ENCODE measurements at places on chromosomes 7 and 10. TPM values are rescaled to one million over a fixed set of nuclear protein-coding genes. Genes with fewer than 3 reads are reported as not detected.

DNA sequence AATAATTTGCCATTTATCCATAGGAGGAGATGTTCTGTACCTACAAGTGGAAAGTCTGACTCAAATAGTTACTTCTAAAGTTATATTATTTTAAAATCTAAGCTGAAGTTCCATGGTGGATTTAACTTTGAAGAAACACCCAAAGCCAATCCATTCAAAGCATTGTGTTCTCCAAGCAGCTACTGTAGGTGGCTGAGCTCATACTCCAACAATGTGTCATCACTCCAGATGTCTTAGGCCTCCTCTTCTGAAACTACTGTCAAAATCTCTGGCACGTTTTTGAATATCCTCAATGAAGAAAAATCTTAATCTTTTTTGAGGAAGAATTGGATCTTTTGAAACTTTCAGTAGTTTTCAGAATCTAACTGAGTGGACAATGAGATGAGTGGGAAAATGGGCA, 169.1 kb downstream of the PTEN start:
- DNase-seq, result no peak
- H3K27me3 ChIP-seq, result no peaks in the 10 kb centered on the region
- H3K27ac ChIP-seq, result no peak overlapping the region
- H3K4me1 ChIP-seq, result no peaks in the 10 kb centered on the region

DNA sequence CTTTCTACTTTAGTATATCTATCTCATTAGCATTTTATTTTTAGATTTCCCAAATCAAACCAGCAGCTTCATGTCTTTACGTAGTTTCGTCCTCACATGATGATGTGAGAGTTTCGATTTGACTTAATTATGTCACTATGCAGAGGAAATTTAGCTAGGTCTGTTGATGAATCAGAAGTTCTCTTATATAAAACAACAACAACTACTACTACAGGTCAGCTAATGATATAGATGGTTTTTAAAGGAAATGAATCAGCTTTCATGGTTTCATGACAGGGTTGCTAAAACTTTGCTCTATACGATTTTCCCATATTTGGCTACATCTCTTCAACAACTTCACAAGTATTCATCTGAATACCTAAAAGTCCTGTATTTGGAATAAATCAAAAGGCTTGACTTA, 28.6 kb downstream of the JAZF1 start:
- no peaks in the 10 kb centered on the region for H3K4me1 ChIP-seq
- no peak overlapping the region for H3K4me3 ChIP-seq
- no peaks in the 10 kb centered on the region for H3K27me3 ChIP-seq
- no peak overlapping the region for H3K27ac ChIP-seq
- DNase-seq, result no peak

Gene ANKRD1
- total RNA-seq, result 25.6 TPM

DNA sequence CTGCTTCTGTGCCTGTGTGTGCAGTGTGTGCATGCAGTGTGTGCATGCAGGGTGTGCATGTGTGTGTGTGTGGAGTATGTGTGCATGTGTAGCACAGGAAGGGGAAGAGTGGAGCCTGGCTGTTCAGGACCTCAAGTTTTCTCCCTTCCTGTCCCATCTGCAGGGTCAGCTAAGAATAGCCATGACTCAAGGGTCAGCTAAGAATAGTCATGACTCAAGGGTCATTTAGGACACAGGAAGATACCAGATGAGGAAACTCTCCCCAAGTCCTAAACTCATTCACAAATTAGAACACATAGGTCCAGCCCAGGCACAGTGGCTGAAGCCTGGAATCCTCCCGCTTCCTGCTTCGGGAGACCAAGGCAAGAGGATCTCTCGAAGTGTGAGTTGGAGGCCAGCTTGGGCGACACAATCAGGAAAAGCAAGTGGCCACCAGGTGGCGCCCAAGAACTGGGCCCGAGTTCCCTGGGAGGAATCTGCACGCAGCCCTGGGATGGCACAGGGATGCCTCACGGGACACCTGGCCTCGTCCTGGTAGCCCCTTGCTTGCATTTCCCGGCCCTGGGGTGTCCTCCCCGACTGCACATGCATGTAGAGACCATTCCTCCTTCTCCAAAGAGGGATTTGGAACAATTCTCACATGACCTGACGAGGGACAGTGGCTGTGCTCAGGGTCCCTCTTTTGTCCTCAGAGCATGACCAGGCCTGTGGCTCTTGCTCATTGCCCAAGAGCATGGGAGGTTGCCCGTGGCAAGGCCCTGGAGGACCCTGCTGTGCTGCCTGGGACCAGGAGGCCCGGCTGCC, 21.4 kb upstream of the VOPP1 start:
- H3K36me3 ChIP-seq, result no peaks in the 10 kb centered on the region
- peak; percentile 39 for DNase-seq
- H3K27ac ChIP-seq, result no peak overlapping the region
- H3K4me1 ChIP-seq, result no peaks in the 10 kb centered on the region
- no peak overlapping the region for H3K4me3 ChIP-seq
- no peaks in the 10 kb centered on the region for H3K27me3 ChIP-seq

DNA sequence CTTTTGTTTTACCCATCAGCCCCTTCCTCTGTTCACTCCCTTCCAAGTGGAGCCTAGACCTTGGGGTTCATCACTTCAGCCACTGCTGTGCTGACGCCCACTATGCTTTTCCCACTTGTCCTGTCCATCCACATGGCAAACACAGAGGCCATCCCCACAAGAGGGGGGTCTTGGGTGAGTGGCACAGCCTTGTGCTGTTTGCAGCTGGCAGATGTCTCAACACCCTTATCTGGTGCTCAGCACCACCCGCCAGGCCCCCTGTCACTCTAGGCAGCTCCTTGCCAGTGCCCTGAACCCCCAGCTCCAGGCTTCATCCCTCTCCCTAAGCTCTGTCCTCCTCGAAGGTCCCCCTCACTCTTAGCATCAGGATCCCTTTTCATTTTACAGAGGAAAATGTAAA, 13.1 kb downstream of the BLVRA start:
- H3K27ac ChIP-seq, result no peak overlapping the region
- no peaks in the 10 kb centered on the region for H3K27me3 ChIP-seq
- peaks cover 15% of the 10 kb centered on the region for H3K36me3 ChIP-seq
- DNase-seq, result no peak
- no peaks in the 10 kb centered on the region for H3K4me1 ChIP-seq

Gene OR6V1
- not detected for total RNA-seq

GRCh38 chr10:133608855-133609254, 17.7 kb downstream of the FRG2B start:
- no peaks in the 10 kb centered on the region for H3K36me3 ChIP-seq
- H3K4me1 ChIP-seq, result no peaks in the 10 kb centered on the region
- H3K27me3 ChIP-seq, result peaks cover 3% of the 10 kb centered on the region
- DNase-seq, result peak; percentile 25
- no peak overlapping the region for H3K27ac ChIP-seq

Gene C10orf143
- total RNA-seq, result 1.1 TPM

DNA sequence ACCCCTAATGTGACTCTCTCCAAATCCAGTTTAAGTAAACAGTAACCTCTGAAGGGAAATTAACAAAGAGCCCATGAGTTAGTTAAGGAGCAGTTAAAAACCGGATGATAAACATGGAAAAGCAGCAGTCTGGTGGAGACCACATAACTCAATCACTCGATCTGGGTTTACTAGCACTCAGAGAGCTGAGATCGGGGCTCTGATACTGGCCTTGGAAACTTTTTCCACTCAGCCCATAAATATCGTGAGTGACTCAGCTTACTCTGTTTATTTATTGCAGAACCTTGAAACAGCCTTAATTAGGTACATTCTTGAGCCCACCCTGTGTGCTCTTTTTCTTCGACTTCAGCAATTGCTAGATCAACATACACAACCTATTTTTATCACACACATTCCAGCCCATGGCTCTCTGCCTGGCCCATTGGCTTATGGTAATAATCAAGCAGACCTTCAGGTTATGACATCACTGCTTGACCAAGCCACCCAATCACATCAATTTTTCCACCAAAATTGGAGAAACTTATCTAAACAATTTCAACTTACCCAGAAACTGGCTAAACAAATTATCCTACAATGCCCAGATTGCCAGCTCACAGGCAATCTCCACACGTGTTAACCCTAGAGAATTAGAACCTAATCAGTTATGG, 82.2 kb upstream of the GPR22 start:
- H3K4me1 ChIP-seq, result peaks cover 11% of the 10 kb centered on the region
- no peak overlapping the region for H3K27ac ChIP-seq
- H3K36me3 ChIP-seq, result no peaks in the 10 kb centered on the region
- no peaks in the 10 kb centered on the region for H3K27me3 ChIP-seq

Gene POLR1F
- total RNA-seq, result 12.8 TPM

- no peak overlapping the region for H3K27ac ChIP-seq
- H3K36me3 ChIP-seq, result peaks cover 26% of the 10 kb centered on the region
- H3K4me3 ChIP-seq, result no peak overlapping the region
- H3K27me3 ChIP-seq, result no peaks in the 10 kb centered on the region
- peaks cover 37% of the 10 kb centered on the region for H3K4me1 ChIP-seq
These were observed 44.7 kb downstream of the EBF3 start for GRCh38 chr10:129919358-129919757.

DNA sequence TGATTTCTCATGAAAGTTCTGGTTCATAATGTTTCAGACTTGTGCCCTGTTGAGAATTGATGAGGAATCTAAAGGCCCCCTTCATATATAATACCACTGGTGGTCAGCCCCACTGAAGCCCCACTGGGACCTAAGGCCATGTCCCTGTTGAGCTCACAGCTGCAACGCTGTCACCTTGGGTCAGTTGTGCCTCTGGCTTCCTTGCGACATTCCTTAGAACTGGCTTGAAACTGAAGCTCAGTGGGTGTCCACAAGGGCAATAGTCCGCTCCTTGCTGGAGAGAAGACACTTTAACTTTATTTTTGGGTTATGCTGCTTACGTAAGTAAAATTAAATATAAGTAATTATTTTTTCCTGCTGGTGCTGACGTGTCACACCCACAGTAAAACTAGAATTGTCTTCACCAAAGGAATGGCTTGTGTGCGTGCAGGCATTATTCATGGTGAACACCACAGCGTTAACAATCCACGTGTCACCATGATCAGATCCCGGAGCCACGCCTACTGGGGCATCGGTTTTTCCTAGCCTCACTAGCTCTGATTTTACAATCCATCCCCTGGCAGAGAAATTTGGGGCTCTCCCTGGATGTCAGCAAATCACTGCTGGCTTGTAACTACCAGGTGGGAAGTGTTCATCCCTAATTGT, 66.5 kb downstream of the BICC1 start:
- H3K4me3 ChIP-seq, result no peak overlapping the region
- peaks cover 15% of the 10 kb centered on the region for H3K4me1 ChIP-seq
- peak overlapping the region; percentile 85 for H3K27ac ChIP-seq
- H3K27me3 ChIP-seq, result no peaks in the 10 kb centered on the region

GRCh38 chr7:90677486-90678404, 81.6 kb downstream of the CDK14 start:
- H3K4me1 ChIP-seq, result peaks cover 4% of the 10 kb centered on the region
- H3K36me3 ChIP-seq, result no peaks in the 10 kb centered on the region
- no peak for DNase-seq
- H3K27ac ChIP-seq, result no peak overlapping the region
- H3K27me3 ChIP-seq, result no peaks in the 10 kb centered on the region

Gene VDAC2
- total RNA-seq, result 186 TPM

GRCh38 chr7:33191340-33191739, 62.0 kb downstream of the BBS9 start:
- no peak overlapping the region for H3K27ac ChIP-seq
- DNase-seq, result no peak
- no peaks in the 10 kb centered on the region for H3K27me3 ChIP-seq

Gene FAM25G
- total RNA-seq, result not detected

Gene GIMAP1
- total RNA-seq, result 3.1 TPM

Gene PRSS2
- total RNA-seq, result 0.09 TPM

DNA sequence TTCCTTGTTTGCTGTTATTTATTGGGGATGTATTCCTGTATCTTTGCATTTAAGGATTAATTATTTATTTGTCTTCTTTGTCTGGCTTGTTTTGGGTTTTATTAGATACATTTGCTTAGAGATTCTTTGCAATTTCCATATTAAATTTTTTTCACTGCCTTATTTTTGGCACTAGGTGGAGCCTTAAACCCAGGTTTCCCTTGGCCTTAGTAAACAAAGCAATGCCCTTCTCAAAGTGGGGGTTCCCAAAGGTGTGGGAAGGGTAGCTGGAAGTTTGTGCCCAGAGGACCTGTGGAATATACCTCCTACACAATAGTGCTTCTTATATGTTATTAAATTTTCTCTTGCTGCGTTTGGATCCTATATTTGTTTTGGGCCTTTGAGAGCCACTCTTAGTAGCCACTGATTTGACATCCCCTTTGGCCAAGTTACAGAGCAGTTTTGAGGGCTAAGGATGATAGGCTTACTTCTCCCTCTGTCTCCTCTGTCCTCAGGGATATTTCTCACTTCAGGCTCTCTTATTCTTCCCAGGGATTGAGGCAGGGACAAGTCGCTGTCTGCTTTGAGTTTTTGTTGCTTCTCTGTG, 162.3 kb downstream of the ITGB1 start:
- no peaks in the 10 kb centered on the region for H3K4me1 ChIP-seq
- no peaks in the 10 kb centered on the region for H3K36me3 ChIP-seq
- H3K27ac ChIP-seq, result no peak overlapping the region
- peak; percentile 40 for DNase-seq

Gene SPDYE2
- total RNA-seq, result 0.04 TPM

Gene EPDR1
- total RNA-seq, result 89.8 TPM

GRCh38 chr7:130084037-130084875, 13.9 kb downstream of the KLHDC10 start:
- no peaks in the 10 kb centered on the region for H3K4me1 ChIP-seq
- H3K27ac ChIP-seq, result no peak overlapping the region
- DNase-seq, result no peak
- H3K27me3 ChIP-seq, result no peaks in the 10 kb centered on the region

Gene UBE2D1
- total RNA-seq, result 7.0 TPM

- no peak overlapping the region for H3K27ac ChIP-seq
- no peaks in the 10 kb centered on the region for H3K27me3 ChIP-seq
- no peaks in the 10 kb centered on the region for H3K36me3 ChIP-seq
These were observed 171.9 kb downstream of the RPS24 start for GRCh38 chr10:78205457-78206016.

GRCh38 chr10:130016993-130017630, 53.0 kb upstream of the EBF3 start:
- no peak overlapping the region for H3K27ac ChIP-seq
- no peaks in the 10 kb centered on the region for H3K36me3 ChIP-seq
- peaks cover 2% of the 10 kb centered on the region for H3K27me3 ChIP-seq
- DNase-seq, result no peak

Gene NPY4R2
- not detected for total RNA-seq

GRCh38 chr10:108147346-108147745, 982.8 kb upstream of the SORCS1 start:
- H3K4me3 ChIP-seq, result no peak overlapping the region
- H3K4me1 ChIP-seq, result no peaks in the 10 kb centered on the region
- DNase-seq, result no peak
- no peaks in the 10 kb centered on the region for H3K27me3 ChIP-seq

Gene CCDC172
- total RNA-seq, result not detected

Measured in muscle of leg (tissue), 16 donors.